ENCODE measurements at places on chromosomes 12 and 14.
A peak's percentile ranks its signal among the peaks of the same experiment; 100 is the strongest.

- DNase-seq = no peak
These were observed 37.8 kb upstream of the DDHD1 start for GRCh38 chr14:53190938-53191337.

DNA sequence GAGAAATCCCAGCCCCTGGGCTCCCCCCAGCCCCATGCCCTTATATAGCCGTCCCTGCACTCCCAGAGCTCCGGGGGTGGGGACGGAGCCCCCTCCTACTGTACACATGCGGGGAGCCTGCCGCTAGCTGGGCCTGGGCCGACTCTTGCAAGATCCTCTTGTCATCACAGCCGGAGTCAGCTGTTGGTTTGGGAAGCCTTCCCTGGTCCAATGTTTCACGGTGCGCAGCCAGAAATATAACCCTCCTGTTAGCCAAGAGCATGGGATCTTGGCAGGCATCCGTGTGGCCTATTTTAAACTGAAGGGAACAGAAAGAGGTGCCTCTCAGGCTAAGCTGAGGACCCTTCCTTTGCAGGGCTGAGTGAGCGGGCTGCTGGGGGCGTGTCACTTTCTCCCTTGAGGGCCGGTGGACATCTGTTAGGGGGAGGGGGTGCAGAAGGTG is 175.3 kb downstream of the TSPAN9 start:
- peak; percentile 74 for DNase-seq

DNA sequence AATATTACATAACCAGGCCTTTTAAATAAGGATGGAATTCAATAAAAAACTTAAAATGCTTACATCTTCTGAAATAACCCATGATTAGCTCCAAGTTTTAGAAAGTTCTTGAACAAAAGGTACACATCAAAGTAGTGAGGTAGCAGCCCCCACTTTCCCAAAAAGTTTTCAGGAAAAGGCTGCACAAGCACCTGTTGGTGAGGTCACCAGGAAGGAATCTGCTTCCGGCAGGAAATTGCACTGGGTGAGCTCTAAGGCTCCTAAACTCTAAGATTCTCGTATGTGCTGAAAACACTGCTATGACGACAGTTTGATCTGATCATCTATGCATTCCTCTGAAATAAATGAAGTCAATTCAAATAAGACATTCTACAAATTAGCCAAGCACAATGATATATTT is 34.3 kb upstream of the TTC7B start:
- no peak for DNase-seq

DNA sequence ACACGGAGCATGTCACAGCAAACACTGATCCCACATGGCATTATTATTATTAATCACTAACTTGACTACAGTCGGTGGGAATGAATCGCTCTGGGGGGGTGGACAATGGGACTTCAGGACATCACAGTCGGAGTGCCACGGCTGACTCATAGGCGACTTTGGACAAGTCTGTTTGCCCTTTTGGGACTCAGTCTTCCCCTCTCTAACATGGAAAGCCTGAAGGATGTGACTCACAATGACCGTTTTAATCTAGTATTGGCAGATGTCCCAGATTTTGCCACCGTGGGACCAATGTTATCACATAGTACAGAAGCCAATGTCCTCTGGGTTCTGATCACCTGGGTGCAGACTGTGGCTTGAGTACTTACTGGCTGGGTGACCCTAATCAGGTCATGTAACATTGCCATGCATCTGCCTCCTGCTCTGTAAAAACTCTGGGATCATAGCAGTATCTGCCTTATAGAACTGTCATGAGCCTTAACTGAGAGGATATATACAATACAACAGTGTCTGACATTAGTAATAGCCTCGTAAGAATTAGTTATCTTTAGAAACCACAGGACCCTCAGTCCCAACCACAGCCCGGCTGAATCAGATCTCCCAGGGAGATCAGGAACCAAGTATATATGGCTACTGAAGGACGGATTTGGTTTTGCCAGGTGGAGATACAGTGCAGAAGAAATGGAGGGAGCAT is 362.6 kb downstream of the BCL11B start:
- no peak for DNase-seq

DNA sequence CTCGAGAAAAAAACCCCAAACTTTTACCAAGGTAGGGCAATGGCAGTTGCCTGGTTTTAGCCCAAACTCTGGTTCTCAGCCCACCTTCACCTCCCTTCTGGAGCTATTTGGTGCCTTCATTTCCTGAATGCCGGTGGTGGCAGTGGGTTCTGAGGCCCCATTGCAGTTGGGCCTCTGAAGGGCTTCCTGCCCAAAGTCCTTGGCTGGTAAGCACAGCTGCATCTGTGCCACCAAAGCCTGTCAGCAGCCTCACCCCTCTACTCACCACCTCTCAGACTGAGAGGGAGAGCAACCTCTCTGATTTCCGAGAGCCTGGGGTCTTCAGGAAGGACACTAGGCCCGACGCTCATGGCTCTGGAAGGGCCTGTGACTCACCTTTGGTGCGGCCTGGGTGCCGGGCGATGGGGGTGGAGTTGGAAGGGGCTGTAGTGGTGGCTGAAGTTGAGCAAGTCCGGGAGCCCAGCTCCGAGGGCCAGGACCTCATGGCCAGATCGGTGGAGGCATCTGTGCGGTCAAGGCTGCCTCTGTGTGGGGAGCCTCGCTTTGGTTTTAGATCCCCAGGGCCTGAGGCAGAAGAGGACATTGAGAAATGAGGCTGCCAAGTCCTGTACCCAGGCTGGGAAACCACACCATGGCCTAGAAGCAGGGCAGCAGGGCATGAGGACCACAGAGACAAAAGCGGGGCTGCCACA is 38.6 kb upstream of the GPR68 start:
- DNase-seq = no peak

GRCh38 chr14:105591052-105591451 is 64.7 kb downstream of the TMEM121 start:
- DNase-seq = no peak

- no peak for DNase-seq
These were observed 502.7 kb downstream of the SOX5 start for GRCh38 chr12:23446746-23447145.

- DNase-seq = no peak
These were observed 179.7 kb downstream of the KIF26A start for GRCh38 chr14:104317975-104318557.

DNA sequence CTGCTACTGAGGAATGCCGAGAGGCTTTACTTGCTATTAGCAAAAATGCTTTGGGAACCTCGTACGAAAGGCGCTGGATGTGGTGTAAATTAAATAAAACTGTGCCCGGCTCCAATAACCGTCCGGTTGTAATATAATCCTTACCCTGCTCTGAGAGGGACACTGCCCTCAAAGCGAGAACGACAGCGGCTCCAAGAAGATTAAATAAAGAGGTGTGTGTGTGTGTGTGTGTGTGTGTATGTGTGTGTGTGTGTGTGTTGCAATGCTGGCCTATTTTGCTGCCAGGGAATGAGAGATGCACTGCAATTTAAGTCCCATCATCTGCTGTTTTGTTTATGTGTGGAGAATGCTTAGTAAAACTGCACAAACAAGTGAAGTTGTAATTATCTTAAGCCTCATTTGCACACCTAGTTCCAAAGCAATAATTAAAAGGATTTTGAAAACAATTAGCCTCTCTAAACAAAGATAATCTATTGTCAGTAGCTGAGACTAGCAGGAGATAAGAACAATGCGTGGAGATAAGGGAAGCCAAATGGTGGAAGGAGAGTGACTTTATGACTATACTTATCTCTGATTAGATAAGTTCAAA is 1.2 kb upstream of the SIX1 start:
- DNase-seq = no peak

- no peak for DNase-seq
These were observed 32.3 kb downstream of the DCAF4 start for GRCh38 chr14:72958548-72958947.

GRCh38 chr14:83779266-83779665 is 1750.7 kb upstream of the FLRT2 start:
- DNase-seq = no peak

- no peak for DNase-seq
These were observed 187.8 kb downstream of the ADGRD1 start for GRCh38 chr12:131141514-131141913.

GRCh38 chr14:37237094-37237493 is 39.4 kb downstream of the MIPOL1 start:
- DNase-seq = no peak

GRCh38 chr12:20492251-20492760 is 124.0 kb downstream of the PDE3A start:
- DNase-seq = no peak

- DNase-seq = no peak
These were observed 75.9 kb upstream of the ZDHHC17 start for GRCh38 chr12:76687981-76688380.

- DNase-seq = no peak
These were observed 96.8 kb upstream of the DACT1 start for GRCh38 chr14:58540749-58541632.

DNA sequence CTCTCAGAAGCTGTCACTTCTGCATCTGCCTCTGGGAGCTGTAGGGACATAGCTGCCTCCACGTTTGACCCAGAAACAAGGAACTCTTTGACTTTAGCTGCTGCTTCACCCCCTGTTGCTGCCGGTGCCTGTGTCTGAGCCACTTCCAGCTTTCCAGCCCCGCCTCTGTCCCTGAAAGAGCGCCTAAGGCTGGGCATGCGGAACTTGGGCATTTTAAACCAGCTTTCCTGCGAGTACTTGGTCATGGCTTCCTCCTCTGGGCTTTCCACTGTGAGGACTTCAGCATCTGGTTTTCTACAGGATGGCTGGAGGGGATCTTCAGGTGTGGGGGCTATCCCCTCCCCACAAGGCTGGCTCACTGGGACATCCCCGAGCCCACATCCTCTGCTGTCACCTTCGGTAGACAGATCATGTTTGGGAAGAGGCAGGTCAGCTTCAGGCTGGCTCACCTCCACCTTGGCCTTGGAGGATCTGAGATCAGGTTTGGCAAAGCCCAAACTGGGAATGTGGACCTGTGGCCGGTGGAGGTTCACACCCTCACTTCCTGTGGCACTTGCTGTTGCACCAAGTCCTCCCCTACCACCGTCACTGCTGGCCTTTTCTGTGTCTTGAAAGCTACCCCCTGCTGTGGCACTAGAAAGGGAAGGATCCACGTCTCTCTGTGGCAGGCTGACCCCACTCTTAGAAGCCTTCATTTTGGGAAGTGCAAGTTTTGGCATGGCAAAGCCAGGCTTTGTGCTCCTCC is 15.2 kb downstream of the PLD4 start:
- no peak for DNase-seq
